ENCODE measurements at places on chromosomes 16 and 17.

GRCh38 chr17:30366536-30366935, 12.2 kb upstream of the CPD start:
- no peak for DNase-seq

DNA sequence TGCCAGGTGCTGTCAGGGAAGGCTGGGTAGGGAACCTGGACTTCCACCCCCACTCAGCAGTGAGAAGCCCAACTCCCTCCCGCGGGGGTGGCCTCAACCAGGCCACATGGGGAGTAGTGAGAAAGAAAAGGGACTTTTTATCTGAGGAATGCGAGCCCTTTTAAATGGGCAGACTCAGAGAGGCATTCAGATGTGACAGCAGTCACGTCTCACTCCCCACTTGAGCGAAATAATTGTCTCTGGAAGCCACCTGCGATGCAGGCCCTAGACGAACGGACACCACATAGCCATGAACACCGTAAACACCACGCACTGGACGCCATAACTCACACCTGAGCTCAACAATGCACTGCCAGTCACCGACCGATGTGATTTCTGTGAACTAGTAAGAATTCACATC, 11.9 kb upstream of the CD300E start:
- no peak for DNase-seq

GRCh38 chr16:64356267-64356666, 765.6 kb downstream of the CDH11 start:
- no peak for DNase-seq

DNA sequence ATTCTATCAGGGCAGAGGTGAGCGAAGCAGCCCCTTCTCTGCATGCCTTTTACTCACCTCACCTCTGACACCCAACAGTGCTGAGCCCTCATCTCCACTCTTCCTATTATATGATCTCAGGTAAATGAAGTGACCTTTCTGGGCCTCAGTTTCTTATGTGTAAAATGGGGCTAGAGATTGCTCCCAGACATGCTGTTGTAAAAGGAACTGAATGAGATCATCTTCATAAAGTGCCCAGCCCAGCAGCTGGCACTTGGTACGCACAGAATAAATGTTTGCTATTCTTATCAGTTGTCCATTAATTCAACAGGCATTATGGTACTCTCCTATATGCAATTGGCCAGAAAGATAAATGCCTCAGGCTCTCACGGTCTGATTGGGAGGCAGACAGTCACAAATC, 4.5 kb upstream of the GALK1 start:
- no peak for DNase-seq

GRCh38 chr17:50564916-50565315, 4.4 kb downstream of the CACNA1G start:
- no peak for DNase-seq

GRCh38 chr17:1179112-1179817, 516 bp downstream of the ABR start:
- no peak for DNase-seq

DNA sequence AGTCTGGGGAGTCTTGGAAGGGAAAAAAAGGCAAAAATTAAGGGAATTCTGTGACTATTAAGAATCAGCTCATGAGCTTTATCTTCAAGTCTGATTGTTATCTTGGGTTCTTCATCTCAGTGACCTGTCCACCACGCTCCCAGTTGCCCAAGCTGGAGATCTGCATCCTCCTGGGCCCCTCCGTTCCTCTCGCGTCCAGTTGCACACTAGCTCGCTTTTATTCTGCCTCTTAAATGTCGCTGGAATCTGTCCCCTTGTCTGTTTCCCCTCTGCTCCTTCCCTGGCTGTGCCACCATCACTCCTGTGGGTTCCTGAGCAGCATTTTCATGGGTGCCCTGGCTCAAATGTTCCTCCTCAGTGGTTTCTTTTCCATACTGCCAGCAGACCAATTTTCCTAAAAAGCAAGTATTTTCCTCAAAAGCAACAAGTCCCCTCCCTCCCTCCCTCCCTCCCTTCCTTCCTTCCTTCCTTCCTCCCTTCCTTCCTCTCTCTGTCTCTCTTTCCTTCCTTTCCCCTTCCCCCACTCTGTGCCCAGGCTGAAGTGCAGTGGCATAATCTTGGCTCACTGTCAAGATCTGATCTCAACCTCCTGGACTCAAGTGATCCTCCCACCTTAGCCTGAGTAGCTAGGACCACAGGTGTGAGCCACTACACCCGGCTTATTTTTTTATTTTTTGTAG, 1.4 kb downstream of the ENDOV start:
- no peak for DNase-seq

GRCh38 chr16:80664226-80664625, 123.4 kb downstream of the DYNLRB2 start:
- DNase-seq = no peak

DNA sequence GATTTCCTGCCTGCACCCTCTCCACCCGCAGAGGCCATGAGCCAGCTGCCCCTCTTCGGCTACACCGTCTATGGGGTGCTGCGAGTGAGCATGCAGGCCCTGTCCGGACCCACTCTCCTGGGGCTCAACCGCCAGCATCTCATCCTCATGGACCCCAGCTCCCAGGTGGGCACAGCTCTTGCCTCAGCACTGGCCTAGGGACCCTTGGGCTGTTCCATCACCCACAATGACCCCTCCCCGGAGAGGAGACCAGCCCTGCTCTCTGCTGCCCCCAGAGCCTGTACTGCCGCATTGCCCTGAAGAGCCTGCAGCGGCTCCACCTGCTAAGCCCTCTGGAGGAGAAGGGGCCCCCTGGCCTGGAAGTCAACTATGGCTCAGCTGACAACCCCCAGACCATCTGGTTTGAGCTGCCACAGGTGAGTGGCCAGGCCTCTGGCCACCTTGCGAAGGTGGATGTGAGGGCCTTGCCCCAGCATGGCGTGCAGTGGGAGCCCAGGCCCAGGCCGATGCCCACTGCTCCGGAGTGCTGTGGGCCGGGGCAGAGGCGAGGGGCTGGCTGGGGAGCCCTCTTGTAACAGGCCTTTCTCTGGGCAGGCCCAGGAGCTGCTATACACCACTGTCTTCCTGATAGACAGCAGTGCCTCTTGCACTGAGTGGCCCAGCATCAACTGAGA, 7.3 kb upstream of the SMIM5 start:
- DNase-seq = no peak

GRCh38 chr16:83901101-83901500, 2.2 kb downstream of the MLYCD start:
- DNase-seq = no peak

DNA sequence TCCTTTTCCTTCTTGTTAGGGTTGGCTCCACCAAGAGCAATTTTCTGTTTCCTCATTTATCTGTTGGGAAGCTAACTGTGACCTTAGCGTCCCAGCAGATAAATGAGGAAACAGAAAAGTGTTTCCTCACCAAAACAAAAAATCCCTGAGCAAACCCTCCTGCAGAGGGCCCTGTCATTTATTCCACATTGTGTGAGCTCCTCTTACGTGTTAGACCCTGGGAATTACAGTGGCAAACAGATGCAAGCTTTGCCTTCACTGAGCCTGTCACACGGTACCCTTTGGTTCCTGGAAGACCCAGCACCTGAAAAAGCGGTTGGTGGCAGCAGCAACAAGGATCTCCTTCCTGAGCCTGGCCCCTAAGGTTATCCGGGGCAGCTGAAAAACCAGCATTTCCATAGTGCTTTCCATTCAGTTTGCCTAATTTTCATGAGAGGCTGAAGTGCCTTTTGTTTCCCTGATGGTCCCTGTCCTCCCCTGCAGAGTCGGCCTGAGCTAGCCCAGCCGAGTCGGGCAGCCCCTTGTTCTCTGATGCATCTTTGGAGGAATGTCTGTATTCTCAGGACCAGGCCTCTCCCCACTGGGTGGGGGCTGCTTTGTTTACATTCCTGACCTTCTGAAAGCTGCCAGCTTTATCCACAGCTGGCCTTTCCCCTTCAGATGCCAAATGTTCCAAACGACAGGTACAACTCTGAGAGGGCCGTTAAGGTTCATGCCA, 34.7 kb downstream of the YPEL2 start:
- no peak for DNase-seq

GRCh38 chr17:68133346-68134045, 98.0 kb downstream of the KPNA2 start:
- no peak for DNase-seq

- no peak for DNase-seq
Measured at GRCh38 chr17:13727441-13728171, 125.9 kb upstream of the HS3ST3A1 start.

DNA sequence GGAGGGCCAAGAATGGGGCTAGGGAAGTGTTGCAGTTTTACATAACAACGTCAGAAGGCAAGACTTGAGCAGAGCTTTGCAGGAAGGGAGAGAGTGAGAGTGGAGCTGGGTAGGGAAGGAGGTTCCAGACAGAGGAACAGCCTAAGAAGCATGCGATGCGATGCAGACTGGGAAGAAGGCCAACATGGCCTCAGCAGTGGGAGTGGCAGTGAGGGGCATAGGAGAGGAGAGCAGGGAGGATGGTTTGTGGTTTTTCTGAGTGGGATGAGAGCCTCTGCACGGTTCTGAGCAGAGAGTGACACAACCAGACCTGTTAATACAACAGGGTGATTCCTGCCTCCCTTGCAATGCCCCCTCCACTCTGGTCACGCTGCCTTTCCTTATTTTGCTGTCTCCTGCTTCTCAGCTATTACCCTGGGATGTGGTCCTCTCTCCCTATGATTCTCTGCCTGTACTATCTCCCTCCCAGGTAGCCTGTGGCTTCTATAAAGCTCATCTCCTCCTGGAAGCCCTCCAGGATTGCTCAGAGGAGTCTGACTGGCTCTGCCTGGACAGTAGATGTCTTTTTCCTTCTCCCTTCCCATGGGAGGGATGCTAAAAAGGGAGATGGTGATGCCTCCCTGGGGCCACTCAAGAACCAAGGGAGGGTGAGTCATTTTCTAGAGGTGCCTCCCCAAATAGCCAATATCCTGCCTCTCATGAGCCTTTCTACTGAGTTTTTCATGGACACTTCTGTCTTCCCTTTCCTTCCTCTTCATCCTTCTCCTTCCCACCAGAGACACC, 38.7 kb upstream of the NGFR start:
- DNase-seq = no peak

DNA sequence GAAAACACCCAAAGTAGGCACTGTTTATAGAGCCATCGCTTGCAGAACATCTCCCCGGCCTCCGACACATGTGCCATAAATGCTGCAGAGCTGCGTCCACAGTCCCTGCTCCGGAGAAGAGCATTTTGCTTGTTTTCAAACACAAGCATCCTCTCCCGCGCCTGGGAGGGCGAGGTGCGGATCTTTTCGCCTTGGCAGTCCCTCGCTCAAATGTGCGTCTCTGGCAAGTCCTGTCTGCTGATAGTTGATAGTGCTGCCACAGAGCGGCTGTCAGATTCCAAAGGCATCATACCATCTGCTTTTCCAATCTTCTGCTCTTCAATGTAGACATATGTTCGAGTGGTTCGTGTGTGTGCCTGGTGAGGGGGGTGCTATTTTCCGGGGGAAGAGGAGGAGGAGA, 603.7 kb downstream of the MAF start:
- no peak for DNase-seq

Data from stimulated activated CD8-positive, alpha-beta memory T cell treated with anti-CD3 and anti-CD28 coated beads, Interleukin-4, amount 100 ng/mL, for 4 hours (primary cell).